Astrocyte of the cerebellum (primary cell): ENCODE measurements at places on chromosomes 4 and X.

DNA sequence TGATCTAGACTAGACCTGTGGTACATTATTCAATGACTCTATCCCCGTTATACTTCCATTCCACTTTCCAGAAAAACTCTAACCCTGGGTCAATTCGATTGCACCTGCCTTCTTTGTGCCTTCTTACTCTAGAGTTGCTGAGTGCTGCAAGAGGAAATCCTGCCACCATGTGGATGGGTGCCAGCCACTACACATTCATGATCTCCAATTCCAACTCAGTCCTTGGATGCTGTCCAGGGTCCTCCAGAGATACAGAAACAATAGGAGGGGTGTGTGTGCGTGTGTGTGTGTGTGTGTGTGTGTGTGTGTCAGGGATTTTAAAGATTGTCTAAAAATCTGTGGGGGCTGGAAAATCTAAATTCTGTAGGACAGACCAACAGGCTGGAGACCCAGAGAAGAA, 42.9 kb upstream of the INTS6L start:
- DNase-seq: peak; percentile 44

- peak; percentile 37 for DNase-seq
Observed at GRCh38 chr4:144599621-144600020, 46.3 kb upstream of the HHIP start.

- no peak for DNase-seq
Observed at GRCh38 chr4:153079857-153080391, 124.3 kb upstream of the TRIM2 start.

GRCh38 chrX:115023139-115023538, 5.7 kb upstream of the IL13RA2 start:
- peak; percentile 24 for DNase-seq

DNA sequence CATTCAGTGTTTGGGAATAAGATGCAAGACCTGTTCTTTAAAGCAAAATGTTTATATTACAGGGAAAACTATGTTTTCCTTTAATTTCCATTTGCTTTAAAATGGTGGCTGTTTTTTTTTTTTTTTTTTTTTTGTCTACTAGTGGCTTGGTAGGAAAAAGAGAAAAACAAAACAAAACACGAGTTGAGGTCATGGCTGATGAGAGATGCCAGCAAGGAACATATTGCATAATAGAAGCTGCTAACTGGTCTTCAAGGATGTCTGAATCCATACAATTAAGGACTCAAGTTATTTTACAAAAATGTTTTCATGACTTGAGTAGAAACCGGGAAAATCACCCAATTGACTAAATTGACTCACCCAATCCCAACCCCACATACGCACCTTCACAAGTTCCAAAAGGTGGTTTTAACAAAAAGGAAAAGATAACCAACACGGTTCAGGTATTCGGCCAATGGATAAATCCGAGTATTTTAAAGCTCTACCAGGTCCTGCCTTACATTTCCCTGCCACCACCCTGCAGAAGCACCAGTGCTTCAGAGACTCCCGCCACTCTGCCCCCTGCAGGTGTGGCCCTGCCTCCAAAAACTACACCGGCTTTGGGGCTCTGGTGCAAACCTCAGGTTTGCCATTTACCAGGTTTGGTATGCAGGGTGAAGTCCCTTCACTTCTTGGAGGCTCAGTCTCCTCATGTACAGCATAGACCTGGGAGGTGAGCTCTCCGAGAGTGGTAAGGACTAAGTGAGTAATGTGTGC, 27.1 kb downstream of the PIR start:
- no peak for DNase-seq

- DNase-seq: no peak
Observed at GRCh38 chr4:2087170-2087569, 28.0 kb downstream of the NAT8L start.
